ENCODE measurements at places on chromosomes 2 and 18.

DNA sequence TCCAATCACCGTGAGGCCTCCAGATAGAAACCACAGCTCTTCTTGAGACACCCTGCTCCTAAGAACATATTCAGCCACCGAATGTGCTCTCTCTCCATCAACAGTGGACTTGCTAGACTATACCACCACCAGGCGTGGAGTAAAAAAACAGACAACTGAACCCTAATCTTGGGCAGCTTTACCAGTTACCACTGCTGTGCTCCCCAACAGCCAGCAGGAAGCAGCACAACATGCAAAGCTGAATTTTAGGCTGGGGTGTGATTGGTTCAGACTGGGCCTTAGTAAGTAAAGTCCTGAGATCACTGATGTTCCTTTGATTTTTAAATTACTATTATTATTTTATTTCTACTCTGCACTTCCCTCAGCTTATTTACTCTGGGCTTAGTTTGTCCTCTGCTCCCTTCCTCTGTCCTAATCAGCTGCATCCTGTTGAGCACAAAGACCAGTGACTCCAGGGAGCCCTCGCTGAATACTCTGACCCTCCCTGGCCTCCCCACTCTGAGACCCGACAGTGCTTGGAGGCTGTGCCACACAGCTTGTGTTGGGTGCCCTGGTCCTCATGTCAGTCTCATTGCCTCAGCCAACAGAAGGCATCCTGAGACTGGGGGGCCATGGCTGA, 21.9 kb downstream of the MRPL35 start:
- DNase-seq: peak; percentile 84

GRCh38 chr18:70288171-70288850, 534 bp upstream of the SOCS6 start:
- DNase-seq: peak; percentile 53

DNA sequence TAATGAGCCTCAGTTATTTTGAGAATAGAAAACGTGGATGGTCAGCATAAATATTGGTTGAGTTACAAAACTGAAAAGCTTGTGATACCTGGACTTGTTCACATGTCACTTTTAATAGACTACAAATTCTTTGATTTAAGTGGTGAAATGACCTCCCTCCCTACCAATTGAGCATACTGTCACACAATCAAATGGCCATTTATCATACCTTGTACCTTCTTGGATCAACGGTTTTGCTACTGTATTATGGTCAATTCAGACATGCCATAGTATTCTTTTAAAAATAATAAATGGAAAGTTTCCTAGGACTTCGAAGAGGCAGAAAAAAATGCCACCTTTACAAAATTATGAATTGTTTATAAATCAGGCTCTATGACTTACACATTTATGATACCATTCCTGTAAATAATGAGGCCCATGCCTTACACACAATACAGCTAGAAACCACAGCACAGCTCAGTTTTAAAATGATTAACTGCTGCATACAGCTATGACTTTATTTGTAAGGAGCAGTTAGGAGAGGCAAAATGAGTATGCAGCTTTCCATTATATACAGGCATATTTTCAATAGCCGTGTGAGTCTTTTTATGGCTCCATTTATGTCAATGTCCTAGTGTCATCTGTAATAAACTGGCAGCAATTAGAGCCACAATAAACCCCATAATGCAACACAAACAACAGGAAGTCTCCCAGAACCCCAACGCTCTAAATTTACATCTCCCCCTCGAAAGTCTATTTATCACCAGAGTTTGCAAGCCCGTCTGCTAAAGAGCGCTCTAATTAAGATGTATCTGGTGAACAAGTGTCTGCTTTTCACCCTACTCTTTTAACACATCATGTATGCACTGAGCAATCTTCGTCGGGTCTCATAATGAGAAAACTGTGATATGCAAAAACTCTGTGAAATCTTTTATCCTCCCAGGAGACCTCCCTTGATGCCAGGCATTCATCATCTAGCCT, 176.1 kb downstream of the ZNF521 start:
- no peak for DNase-seq

GRCh38 chr2:225763711-225764110, 364.2 kb downstream of the NYAP2 start:
- DNase-seq: no peak

DNA sequence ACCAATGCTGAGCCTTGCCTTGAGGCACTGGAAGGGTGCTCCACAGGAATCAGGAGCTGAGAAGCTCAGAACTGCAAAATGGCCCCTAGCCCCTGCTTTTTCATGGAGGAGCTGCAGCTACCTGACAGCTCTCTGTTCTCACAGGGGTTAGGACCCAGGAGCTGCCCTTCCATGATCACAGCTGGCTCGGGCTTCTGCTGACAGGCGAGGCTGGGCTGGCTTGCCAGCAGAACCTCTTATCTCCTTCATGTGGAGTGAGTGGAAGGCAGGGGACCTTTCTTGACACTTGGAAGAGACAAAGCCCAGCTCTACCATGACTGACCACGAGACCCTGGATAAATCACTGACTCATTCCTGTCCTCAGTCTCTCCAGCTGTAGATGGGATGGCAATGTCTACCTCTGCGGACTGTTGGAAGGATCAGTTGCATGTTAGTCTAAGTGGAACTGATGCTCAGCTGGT, 113.4 kb downstream of the CAPN13 start:
- DNase-seq: no peak

GRCh38 chr18:42533009-42533575, 578.1 kb downstream of the PIK3C3 start:
- DNase-seq: peak; percentile 43

DNA sequence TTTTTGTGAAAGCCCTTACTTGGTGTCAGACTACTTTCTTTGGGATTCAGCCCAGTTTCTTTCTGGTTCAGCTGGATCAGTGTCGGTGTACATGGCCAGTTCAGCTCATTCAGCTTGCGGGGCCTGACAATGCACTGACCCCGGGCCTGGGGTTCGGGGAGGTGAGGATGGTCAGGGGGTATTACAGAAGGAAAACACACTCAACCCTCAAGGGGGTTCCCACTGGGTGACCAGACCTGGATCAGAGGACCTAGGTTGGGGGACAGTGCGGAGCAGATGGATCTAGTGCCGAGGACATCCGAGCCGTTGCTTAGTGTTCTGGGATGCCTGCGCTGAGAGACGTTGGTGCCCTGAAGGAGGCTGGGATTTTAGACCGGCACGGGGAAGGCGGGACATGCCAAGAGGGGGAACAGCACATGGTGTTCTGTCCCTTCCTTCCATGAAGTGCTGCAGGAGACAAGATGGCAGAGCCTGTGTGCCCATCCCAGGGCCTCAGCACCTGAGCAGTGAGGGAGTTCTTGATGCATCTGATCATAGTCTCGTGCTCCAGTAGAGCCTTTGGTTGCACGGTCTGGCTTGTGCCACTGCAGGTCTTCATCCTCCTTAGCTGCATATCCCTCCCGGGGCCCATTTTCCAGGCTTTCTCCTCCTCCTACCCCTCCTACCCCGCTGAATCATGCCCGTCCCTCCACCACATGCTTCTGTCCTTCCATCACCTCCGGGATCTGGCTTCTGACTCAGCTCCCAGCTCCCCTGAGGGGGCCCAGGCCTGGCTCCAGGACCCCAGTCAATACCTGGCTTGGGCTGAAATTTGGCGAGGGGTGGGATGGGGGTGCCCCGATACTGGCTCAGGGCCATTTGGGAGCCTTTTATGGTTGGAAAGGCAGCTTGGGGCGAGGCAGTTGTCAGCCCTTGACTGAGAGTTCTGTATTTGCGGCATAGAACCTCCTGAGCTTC, 18.0 kb downstream of the SPEG start:
- peak; percentile 81 for DNase-seq

DNA sequence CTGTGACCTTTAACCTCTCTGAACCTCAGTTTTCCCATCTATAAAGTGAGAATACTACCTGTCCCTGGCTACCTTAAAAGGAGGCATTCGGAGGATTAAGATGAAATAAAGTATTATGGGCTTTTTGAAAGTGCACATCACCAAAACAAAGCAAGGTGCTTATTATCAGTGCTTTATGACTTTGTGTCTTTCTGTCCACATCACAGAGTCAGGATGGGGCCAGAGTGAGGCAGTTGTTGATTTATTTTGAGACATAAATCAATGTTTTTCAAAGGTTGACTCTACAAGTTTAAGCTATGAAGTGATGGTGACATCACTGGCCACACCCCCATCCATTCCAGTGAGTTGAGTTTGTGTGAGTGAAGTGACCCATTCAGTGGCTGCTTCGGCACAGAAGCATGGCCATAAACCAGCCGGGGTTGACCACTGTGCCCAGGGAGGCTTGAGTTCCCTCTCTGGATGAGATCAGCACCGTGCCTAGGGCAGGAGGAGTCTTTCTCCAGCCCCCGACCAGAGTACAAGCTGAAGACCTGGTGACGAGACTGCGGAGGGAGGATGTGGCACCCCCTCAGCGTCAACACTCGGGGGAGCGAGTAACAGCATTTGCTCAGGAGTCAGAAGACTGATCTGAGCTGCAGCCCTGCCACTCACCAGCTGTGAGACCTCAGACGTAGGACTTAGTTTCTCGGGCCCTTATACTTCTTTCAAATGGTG, 89.0 kb upstream of the PPP1CB start:
- peak; percentile 80 for DNase-seq

DNA sequence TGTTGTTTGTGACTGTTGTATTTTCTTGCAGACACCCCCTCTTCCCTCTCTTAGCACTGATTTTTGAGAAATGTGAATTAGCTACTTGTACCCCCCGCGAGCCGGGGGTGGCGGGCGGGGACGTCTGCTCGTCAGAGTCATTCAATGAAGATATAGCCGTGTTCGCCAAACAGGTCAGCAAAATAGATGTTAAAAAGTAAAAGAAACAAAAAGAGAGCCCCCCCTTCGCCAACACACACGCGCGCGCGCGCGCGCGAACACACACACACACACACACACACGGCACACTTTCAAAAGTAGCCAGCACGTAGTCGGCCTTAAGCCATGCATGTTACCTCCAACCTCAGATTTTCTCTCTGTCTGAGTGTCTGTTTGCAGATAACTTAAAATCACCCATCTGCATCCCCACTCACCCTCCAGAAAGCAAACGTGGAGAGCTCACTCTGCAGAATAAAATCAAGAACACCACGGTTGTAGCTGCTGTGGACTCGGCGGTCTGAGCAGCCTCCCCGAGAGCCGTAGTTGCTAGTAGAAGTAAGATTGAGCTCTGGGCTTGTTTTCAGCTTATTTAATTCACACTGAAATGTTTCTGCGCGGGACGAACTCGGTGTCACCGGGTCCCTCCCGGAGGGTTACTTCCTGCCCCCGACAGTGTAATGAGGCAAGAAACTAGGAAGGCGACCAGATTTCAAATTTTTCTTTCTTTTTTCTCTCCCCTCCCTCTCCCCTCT, 5.1 kb downstream of the MEIS1 start:
- no peak for DNase-seq

- peak; percentile 61 for DNase-seq
Observed at GRCh38 chr2:30030361-30030760, 109.0 kb upstream of the ALK start.

DNA sequence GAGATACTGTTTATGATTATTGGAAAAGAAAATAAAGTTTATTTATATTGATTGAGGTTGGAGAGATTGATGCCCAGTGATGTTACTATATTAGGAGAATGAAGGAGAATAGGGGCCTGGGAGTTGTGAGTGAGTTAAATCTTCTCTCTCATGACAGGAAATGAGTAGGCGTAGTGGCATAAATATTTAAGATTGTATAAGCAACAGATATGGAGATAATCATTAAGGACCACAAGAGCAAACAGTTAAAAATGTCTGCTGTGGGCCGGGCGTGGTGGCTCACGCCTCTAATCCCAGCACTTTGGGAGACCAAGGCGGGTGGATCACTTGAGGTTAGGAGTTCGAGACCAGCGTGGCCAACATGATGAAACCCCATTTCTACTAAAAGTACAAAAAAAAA, 62.7 kb downstream of the PTRHD1 start:
- no peak for DNase-seq

- no peak for DNase-seq
Observed at GRCh38 chr2:121089166-121089510, 195.9 kb downstream of the TFCP2L1 start.

- no peak for DNase-seq
Observed at GRCh38 chr2:223545830-223546229, 56.3 kb downstream of the SCG2 start.

GRCh38 chr2:1563943-1564891, 151.0 kb downstream of the TPO start:
- DNase-seq: no peak

GRCh38 chr2:207397917-207398655, 131.7 kb upstream of the CREB1 start:
- DNase-seq: no peak

DNA sequence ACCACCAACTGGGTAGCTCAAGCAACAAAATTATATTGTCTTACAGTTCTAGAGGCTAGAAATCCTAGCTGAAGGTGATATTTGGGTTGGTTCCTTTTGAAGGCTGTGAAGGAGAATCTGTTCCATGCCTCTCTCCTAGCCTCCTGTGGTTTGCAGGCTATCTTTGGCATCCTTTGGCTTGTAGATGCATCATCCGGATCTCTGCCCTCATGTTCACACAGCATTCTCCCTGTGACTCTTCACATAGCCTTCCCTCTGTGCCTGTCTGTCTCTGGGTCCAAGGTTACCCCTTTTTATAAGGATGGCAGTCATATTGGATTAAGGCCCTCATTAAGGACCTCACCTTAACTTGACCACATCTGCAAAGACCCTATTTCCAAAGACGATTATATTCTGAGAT, 78.6 kb upstream of the MAP3K20 start:
- no peak for DNase-seq

- DNase-seq: no peak
Observed at GRCh38 chr18:10121786-10122515, 208.1 kb downstream of the VAPA start.

- DNase-seq: no peak
Observed at GRCh38 chr2:218014706-218015585, 12.2 kb upstream of the TNS1 start.

GRCh38 chr2:97812931-97813330, 99.6 kb downstream of the ZAP70 start:
- DNase-seq: no peak

GRCh38 chr2:84902526-84902925, 2.9 kb upstream of the TMSB10 start:
- DNase-seq: no peak

- DNase-seq: no peak
Observed at GRCh38 chr18:34821669-34822210, 111.6 kb downstream of the DTNA start.

DNA sequence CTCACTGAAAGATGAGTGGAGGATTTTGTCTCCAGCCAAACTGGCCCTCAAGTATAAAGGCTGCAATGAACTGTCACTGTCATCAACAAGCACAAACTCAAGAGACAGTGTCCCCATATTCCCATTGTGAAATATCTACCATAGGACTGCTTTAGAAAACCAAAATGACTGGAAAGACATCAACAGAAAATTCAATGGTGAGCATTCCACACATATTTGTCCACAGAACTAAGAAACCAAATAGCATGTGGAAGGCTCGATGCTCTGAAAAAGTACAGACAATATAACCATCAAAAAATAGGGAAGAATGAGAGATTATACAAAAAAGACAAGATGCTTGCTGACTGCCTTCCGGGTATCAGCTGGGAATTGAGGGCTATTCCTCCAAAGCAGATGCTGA, 37.6 kb downstream of the TGFBRAP1 start:
- DNase-seq: no peak

- no peak for DNase-seq
Observed at GRCh38 chr2:135657806-135658582, 83.7 kb upstream of the UBXN4 start.

Measured in stomach (tissue), 19 donors.